ENCODE measurements at places on chromosomes 3 and 15.

GRCh38 chr3:50290161-50290641, 2.0 kb downstream of the IFRD2 start:
- DNase-seq: no peak

DNA sequence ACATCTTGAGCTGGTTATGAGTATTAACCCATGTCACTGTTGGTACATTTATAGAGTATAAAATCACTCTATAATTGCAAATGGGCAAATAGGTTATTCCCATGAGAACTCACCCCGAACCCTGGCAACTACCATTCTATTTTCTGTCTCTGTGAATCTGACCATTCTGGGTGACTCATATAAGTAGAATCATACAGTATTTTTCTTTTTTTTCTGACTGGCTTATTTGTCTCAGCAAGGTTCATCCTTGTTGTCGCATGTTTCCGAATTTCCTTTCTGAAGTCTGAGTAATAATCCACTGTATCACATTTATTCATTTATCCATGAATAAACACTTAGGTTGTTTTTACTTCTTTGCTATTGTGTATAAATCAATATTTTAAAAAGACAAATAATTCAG, 59.9 kb upstream of the CHRM5 start:
- no peak for DNase-seq

- DNase-seq: no peak
Measured at GRCh38 chr3:120062474-120062873, 31.8 kb downstream of the GSK3B start.

GRCh38 chr15:76345583-76345879, 9.0 kb downstream of the ISL2 start:
- no peak for DNase-seq

DNA sequence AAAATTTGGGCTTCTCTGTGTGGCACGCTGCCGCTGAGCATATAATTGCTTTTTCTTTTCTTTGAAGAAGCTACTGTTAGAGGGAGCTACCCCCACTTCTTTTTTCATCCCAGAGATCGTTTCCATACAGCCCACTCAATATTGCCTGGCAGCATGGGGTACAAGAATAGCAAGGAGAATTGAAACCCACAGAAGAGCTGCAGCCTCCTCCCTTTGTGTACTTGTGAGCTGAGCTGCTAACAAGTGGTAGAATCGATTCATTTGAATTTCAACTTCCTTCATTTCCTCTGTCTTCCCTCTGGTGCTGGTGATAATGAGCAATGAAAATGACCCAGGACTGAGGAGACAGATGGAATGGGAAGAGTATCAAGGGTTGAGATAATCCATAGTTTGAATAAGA, 64.9 kb downstream of the LRRC3B start:
- no peak for DNase-seq

Measured in brain (organoid and tissue), 16 donors.